ENCODE measurements at places on chromosomes 12 and 14. TPM values are rescaled to one million over a fixed set of nuclear protein-coding genes. Genes with fewer than 3 reads are reported as not detected.
A peak's percentile ranks its signal among the peaks of the same experiment; 100 is the strongest.

- DNase-seq = peak; percentile 84
Measured at GRCh38 chr12:30926243-30927221, at the start of gene TSPAN11. TSS of gene TSPAN11 (plus strand) at chr12:30926748. CDS start at chr12:30953992, 27,244 bp downstream.

DNA sequence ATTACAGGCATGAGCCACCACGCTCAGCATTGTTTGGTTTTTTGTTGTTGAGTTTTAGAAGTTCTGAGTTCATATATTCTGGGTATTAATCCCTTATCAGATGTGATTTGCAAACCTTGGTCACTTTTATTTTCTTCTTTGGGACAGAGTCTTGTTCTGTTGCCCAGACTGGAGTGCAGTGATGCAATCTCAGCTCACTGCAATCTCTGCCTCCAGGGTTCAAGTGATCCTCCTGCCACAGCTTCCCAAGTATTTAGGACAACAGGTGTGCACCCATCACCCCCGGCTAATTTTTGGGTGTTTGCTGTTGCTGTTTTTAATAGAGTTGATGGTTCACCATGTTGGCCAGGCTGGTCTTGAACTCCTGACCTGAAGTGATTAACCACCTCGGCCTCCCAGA is 11.8 kb downstream of the USP30 start:
- no peak for DNase-seq

Gene ALDH2
- polyA plus RNA-seq = 38.9 TPM

- peak; percentile 90 for DNase-seq
Measured at GRCh38 chr12:53938326-53939140, at the start of gene HOXC13. TSS of gene HOXC13 (plus strand) at chr12:53938831. CDS start at chr12:53938907, 76 bp downstream.

DNA sequence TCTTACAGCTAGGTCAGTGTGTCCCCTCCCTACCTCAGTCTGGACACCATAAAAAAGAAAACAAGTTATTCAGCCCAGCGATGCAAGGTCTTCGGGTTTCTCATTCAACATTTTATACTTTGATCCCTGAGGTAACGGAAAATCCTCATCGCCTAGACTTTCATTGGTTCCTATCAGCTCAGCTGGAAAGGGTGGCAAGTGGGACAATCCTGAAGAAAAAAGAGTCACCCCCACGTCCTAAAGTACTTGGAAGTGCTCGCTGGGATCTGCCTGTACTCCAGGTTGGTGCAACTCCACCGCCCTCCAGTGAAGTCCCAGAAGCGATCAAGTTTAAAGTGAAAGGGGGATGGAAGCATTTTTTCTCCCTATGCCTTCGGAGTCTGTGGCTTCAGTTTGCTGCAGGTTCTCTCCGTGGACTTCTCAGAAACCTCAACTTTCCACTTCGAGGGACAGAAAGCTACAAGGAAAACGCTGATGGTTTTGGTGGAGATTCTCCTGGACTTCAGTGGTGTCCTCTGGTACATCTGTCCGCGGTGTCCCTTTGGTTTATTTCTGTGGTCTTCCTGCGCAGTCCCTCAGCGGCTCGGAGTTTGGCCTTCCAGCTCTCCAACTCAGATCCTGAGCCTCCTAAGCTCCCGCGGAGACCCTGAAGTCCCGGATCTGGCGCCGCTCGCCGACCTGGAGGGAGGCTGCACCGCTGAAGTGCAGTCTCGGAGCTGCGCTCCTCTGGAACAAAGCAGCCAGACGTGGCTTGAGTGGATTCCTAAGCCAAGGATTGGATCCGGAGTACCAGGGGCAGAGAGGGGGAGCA is 1.8 kb upstream of the LRFN5 start:
- peak; percentile 94 for DNase-seq

DNA sequence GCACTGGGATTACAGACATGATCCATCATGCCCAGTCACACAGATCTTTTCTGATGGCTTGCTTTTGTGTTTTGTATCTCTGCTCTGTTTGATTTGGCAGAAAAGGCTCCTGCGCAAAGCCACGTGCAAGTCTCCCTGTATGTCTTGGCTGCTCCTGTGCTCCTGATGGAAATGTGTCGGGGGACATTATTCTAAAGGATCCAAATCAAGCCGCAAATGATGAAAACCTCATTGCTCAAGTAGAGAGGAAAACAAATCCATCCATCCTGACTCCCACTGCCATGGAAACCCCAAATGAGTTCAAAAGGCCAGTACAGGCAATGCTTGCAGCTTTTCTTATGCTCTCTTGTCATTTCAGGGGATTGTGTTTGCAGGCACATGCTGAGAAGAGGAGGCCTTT is 93.8 kb downstream of the NDUFA12 start:
- DNase-seq = peak; percentile 35

Gene PTGES3
- 246 TPM for polyA plus RNA-seq

DNA sequence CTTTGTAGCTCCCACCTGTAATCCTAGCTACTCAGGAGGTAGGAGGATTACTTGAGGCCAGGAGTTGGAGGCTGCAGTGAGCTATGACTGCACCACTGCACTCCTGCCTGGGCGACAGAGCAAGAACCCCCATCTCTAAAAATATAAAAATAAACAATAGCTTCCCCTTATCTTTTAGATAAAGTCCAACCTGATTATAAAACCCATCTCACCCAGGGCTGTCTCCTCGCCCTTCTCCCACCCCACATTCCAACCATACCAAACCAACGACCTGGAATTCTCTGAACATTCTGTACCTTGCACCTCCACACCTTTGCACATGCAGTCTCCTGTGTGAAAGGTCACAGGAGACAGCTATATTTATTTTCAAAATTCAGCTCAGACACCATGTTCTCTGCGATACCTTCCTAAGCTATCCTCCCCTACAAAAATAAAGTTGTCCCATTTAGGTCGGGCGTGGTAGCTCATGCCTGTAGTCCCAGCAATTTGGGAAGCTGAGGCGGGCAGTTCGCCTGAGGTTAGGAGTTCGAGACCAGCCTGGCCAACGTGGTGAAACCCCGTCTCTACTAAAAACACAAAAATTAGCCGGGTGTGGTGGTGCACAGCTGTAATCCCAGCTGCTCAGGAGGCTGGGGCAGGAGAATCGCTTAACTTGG is 7.7 kb downstream of the SLC7A7 start:
- DNase-seq = no peak

DNA sequence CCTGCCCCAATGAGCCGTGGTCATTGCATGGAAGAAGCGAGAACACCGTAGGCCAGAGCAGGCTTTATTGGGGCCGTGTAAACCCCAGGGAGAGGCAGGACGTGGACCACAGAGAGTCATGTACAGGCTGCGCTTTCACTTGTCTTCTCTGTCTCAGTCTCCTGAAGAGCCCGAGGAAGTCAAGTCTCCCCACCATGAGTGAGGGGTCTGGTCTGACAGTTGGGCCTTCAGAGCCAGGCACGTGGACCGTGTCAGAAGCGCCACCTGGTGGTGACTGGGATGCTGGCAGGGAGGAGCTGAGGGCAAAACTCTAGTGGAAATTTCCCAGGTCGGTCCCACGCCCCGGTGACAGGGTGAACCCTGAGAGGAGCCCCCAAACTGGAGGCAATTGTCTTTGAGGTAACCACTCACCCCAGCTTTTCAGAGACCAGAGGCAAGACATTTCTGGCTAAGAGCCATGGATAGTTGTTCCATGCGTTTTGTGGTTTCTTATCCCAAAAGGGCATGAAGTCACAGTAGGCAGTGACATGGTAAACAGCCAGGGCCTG is 17.4 kb downstream of the RPS6KL1 start:
- DNase-seq = peak; percentile 64

- no peak for DNase-seq
Measured at GRCh38 chr12:80241576-80242273, 142.4 kb downstream of the OTOGL start.

DNA sequence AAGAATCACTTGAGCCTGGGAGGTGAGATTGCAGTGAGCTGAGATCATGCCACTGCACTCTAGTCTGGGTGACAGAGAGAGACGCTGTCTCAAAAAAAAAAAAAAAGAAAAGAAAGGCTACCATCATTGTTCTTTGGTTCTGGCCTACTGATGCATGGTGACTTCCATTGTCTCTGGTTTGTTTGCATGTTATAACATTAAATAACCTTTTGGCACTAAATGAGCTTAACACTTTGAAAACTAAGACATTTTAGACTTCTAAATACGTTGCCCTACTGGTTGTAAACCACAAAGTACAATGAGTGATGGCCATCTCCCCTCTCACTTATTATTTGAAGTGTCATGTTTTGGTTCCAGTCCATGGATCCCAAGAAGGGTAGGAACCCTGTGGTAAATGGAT is 152.9 kb upstream of the CPM start:
- no peak for DNase-seq

GRCh38 chr12:124044809-124045321 is 71.8 kb downstream of the ZNF664 start:
- DNase-seq = peak; percentile 72
